Brain (organoid and tissue), 16 donors: ENCODE measurements at places on chromosomes 2 and 18.

DNA sequence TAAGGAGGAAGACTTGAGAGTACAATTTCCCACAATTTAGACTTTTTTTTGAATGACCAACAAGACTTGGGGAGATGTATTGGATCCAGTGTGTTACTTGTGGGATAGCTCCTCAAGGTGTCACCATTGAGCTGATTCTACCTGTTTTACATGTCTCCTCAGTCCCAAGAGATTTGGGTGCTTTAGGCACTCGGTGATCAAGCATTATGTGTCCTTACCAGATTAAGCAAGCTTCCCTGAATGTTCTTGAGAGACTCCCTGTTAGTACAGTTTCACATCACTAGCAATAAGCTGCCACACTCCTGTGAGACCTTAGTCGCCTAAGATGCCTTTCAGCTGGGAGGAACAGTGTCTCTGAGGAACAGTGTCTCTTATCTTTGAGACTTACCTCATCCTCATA, 384.3 kb upstream of the SYT4 start:
- peak; percentile 22 for DNase-seq

DNA sequence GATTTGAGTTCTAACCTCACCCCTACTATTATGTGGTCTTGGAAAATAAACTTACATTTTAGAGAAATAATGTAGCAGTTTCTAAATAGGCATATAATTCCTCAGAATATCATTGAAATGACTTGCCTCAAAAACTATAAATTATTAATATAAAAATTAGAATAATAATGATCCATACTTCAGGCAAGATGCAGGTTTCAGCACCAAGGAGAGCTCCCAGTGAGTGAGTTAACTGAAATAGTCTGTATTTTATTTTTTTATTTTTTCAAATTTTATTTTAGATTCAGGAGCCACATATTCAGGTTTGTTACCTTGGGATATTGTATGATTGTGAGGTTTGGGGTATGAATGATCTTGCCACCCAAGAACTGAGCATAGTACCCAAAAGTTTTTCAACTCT, 472.2 kb upstream of the DCC start:
- DNase-seq = no peak

GRCh38 chr2:187873132-187873531, 318.9 kb upstream of the TFPI start:
- no peak for DNase-seq

DNA sequence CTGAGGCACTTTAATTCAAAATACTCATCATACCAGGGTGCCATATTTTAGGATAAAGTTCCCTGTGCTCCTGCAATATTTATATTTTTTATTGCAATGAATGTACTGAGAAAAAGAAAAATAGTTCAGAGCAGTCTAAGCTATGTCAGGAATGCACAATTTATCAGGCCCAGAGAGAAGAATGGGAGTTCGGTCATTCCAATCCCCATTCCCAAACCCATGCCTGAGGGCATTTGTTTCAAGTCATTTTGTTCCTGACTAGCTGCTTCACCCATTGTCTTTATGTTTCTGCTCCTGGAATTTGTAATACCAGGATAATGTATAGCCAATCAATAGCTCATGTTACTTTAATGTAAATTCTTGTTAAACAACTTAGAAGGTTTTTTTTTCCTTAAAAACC, 24.4 kb upstream of the FTCDNL1 start:
- no peak for DNase-seq

DNA sequence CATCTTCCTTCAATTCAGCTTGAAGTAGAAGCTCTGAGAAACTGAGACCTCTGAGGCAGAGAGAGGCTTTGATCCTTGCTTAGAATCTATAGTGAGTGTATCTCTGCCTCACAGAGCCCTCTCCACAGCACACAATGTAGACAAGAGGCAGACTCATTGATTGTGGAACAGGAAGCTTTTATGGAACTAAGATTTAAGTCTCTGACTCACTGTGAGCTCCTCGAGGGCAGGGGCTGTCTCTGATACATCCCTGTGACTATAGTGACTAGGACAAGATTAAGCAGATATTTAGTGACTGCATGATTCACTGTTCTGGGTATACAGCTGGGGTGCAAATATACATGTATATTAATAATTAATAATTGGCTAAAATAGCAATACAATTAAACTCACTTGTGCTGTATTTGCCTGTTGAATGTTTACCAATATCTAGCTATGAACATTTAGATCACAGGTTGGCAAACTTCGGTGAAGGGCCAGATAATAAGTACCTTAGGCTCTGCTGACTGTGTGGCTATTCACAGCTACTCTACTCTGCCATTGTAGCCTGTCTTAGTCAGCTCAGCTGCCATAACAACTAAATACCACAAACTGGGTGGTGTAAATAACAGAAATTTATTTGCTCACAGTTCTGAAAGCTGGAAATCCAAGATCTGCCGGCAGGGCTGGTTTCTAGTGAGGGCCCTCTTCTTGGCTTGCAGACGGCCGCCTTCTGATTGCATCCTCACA, 54.4 kb downstream of the ARHGEF4 start:
- no peak for DNase-seq

DNA sequence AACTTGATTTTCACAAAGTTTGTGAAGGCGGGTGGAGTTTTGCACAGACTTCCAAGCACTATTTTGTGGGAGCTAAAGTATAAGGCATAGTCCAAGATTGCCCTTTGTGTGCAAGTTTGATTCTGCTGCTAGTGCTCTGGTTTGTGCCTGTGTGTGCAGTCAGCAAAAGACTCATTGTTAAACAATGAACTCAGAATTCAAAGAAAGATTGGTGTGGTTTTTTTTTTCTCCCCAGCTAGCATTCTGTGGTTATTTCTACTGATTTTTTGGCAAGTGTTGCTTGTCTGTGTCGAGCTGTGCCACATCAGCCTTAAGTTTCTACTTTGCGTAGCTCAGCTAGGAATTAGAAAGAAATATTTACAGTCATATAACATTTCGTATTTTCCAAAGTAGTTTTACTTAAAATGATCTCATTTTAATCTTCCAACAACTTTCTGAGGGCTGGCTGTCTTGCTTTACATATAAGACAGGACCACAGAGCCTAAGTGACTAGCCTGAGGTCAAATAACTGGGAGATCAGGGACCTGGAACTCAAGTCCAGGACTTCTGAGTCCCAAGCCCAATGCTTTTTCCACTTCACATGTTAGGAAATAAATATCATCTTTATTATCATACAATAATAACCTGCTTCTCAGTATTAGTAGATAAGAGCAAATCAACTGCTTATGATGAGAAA, 69.8 kb downstream of the BABAM2 start:
- DNase-seq = no peak

GRCh38 chr2:166180951-166181812, 53.4 kb upstream of the SCN1A start:
- DNase-seq = peak; percentile 24

GRCh38 chr18:26046419-26047077, 43.9 kb downstream of the SS18 start:
- DNase-seq = no peak

GRCh38 chr2:100730290-100730868, 89.6 kb upstream of the NPAS2 start:
- no peak for DNase-seq

- no peak for DNase-seq
Measured at GRCh38 chr2:108324531-108325255, 36.0 kb downstream of the SULT1C2 start.

GRCh38 chr2:100513650-100514049, 43.4 kb downstream of the NMS start:
- DNase-seq = no peak

GRCh38 chr18:26696308-26696707, 148.0 kb upstream of the KCTD1 start:
- no peak for DNase-seq

DNA sequence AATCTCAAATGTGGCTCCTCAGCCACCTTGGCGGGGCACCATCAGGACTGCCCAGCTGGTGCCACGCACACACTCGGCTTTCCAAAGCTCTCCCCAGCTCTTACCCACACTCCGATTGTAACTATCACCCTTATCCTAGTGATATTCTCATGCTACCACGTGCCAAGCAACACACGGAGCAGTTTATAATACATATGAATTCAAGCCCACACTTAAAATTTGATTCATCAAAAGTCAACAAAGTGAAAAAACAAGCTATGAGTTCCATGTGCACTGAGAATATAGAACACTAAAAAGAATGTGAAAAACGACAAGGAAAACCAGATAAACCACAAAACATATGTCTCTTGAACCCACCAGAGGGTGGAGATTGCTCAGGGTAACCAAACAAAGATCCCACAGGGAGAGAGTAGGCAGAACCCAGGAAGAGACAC, 31.6 kb downstream of the LONRF2 start:
- no peak for DNase-seq

DNA sequence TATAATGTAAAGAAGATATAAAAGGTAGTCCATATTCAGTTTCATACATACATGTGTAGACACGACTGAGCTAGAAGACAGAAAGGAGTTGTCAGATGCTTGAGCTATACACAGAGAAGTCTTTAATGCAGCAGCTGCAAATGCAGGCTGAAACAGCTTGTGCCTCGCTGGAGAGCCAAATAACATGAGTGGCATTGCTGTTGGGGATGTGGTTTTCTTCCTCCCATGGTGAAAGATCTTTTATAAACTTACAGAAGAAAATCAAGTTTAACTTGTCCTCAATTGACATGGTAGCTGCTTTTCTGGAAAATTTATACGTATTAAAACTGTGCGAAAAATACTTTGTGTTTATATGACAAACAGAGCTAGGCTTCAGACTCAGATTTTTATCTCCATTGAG, 16.4 kb upstream of the IL1R1 start:
- no peak for DNase-seq

GRCh38 chr2:101921319-101921952, 70.3 kb upstream of the IL1R2 start:
- no peak for DNase-seq

- DNase-seq = no peak
Measured at GRCh38 chr18:32815881-32816280, 43.1 kb upstream of the KLHL14 start.

DNA sequence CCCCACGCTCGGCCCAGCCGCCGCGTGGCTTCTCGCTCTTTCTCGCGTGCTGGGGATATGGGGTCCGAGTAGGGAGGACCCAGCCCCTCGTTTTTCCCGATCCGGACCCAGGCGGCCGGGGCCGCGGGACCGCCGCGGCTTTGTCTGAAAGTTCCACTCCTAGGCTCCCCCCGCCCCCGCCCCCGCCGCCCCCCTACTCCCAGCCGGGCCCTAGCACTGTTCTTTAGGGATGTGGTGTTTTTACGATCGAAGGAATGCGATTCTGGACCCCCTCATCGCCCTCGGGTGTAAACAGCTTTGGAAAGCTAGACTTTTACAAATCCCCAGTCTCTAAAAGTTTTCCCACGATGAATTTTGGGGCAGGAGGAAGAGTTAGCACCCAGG, 819 bp downstream of the TGIF1 start:
- DNase-seq = no peak

GRCh38 chr2:50865235-50865634, 166.7 kb downstream of the NRXN1 start:
- DNase-seq = no peak
